ENCODE measurements at places on chromosomes 6 and 20.
A peak's percentile ranks its signal among the peaks of the same experiment; 100 is the strongest.

GRCh38 chr6:167735951-167736288, 90.8 kb upstream of the AFDN start:
- peak; percentile 32 for DNase-seq

DNA sequence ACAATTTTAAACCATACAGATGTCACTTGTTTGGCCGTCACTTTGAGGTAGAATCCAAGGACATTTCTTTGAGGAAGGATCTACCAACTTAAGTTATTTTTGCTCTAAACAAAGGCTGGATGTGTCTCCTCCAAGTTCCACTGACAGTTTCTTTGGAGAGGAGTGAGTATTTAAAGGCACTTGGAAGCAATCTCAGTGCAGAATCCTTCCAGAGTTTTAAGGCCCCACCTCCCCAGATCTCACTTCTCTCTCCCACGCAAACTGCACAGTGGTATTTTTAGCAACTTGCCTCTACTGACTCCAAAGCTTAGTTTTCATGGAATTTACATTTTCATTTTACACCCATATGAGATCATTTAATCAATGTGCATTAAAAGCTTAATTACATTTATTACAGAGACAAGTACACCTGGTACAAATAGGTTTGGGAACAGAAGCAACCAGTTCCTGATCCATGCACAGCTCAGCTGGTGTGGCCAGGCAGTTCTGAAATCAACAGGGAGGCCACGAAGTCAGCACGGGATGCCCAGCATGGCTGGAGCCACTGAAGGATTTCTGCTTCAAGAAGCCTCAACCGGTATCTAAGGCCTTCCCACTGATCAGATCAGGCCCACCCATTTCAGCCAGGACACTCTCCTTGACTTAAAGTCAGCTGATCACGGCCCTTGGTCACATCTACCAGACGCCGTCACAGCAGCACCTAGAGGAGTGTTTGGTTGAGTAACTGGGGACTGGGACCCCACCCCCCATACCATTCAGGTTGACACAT, 109.8 kb downstream of the SYCP2 start:
- peak; percentile 21 for DNase-seq

DNA sequence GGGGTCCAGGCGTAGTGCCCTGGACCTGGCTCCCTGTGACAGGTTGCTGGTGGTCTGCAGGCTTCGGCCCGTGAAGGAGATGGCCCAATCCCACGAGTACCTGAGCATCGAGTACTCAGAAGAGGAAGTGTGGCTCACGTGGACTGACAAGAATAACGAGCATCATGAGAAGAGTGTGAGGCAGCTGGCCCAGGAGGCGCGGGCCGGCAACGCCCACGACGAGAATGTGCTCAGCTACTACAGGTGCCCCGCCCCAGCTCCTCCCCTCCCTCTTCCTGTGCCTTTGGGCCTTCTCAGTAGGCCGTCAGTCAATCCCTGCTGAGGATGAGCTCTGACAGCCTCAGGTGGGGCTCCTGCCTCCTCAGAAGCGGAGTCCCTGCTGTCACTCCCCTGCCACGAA, 42.6 kb downstream of the UQCC2 start:
- DNase-seq, result peak; percentile 66

DNA sequence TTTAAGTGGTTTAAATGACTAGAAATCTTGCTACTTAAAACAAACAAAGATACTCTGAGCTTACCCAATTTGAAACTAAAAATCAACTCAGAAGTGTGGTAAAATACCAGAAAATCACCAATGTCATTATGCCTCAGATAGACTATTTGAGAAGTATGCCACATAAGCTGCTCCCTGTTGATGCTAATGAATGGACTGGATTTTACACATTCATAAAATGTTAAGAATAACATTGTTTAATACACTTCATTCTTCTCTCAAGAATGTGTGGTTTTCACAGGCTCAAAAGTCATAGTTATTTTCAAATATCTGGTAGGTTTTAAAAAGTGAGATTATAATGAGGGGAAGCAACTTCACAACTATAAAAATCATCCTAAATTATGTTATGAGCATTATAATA, 170.6 kb downstream of the TASP1 start:
- no peak for DNase-seq

GRCh38 chr20:58229198-58229798, 845 bp upstream of the ANKRD60 start:
- peak; percentile 49 for DNase-seq
